Stimulated activated CD4-positive, alpha-beta T cell treated with anti-CD3 and anti-CD28 coated beads, Interleukin-1b, Interleukin-23, amount 100 ng/mL, for 1 hour (primary cell): ENCODE measurements at places on chromosomes 11 and 22.

- DNase-seq: no peak
Observed at GRCh38 chr11:3216027-3216525, 2.5 kb downstream of the MRGPRG start.

DNA sequence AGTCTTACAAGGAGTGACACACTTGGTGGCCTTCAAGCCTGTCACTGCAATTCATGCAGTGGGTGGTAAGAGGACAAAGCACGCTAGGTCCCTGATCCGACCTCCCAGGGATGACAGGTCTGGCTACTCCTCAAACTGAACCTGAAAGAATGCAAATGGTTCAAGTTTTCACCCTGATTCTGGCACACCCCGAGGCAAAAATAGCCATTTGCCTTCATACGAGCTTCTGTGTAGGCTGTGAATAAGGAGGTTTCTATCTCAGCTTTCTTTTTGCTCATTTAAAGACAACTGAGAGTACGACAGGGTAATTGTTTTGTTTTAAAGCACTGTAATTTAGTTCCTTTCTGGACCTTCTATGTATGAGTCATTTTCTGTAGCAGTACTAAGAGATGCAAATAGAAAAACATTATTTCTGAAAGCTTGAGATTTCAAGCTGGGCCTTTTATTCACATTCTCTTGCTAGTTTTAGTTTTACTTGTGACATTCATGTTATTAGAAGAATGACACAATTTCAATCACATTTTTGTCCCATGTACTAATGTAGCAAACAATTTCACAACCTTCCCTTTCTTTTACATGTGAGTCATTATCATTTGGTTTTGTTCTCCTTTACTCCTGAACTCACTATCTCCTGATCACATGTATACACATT lies 56.6 kb upstream of the FDX1 start:
- DNase-seq: no peak

DNA sequence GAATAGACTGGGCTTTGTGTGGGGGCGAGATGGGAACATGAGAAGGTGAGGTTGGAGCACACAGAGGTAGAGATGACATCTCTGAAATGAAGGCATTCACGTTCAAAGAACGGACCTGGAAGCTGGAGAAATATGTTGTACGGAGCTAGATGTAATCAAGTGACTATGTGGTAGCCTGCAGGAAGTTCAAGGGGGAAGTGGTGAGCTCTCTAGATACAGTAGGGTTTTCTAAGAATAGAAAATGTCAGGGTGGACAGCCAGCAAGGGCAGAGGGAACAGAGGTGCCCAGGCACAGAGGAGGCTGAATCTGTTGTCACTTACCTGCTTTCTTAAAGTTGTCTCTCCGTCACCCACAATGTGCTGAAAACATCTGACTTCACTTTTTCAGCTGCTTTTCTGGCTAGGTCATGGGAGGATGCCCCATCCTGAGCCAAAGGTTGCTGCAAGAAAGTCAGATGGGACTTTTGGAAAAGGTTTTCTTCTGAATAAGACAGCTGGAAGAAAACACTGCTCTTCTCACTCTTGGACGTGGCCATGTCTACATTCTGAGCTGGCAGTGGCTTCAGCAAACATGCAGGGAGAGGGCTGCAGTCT lies 171.5 kb upstream of the B3GAT1 start:
- DNase-seq: no peak

DNA sequence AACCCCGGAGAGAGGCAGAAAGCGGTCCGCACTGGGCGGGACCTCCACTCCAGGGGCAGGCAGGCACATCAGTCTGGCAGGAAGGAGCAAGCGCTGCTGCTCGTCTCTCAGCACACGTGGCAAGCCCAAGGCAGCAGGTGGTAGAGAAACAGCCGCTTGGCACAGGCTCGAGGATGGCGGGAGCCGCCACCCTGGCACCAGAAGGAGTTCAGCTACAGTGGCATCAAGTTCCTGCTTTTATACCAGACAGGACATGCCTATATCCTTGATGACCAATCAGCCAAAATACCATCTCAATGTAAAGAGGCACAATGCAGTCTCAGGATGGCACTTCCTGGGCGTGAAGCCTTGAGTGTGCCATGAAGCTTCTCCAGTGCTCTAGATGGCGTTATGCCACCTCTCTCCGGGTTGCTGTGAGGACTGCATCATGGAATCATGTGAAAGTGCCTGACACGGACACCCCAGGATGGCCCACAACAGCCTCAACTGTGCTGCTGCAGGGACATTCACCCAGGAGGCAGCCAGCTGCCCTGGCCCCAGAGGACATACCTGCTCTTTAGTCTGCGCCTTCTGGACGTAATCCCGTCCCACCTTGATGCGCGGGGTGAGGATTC lies 64.8 kb downstream of the APOL1 start:
- DNase-seq: no peak

DNA sequence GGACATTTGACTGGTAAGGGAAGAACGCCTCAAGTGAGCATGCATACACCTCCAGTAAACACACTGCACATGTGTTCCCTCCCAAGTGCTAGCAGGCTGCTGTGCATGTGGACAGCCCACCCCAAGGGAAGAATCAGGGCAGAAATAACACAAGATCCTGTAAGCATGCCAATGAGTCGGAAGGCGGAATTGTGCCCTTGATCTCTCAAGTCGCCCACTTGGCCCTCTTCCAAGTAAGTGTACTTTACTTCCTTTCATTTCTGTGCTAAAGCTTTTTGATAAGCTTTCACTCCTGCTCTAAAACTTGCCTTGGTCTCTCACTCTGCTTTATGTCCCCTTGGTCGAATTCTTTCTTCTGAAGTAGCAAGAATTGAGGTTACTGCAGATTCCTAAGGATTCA lies 139.6 kb downstream of the TRPC6 start:
- DNase-seq: no peak

GRCh38 chr11:45847911-45848316 lies 639 bp downstream of the CRY2 start:
- DNase-seq: no peak

GRCh38 chr11:96079691-96080090 lies 155.8 kb upstream of the MTMR2 start:
- DNase-seq: no peak

GRCh38 chr11:68300076-68300830 lies 12.1 kb upstream of the LRP5 start:
- DNase-seq: no peak

GRCh38 chr11:117223741-117224689 lies 7.9 kb downstream of the PCSK7 start:
- no peak for DNase-seq

DNA sequence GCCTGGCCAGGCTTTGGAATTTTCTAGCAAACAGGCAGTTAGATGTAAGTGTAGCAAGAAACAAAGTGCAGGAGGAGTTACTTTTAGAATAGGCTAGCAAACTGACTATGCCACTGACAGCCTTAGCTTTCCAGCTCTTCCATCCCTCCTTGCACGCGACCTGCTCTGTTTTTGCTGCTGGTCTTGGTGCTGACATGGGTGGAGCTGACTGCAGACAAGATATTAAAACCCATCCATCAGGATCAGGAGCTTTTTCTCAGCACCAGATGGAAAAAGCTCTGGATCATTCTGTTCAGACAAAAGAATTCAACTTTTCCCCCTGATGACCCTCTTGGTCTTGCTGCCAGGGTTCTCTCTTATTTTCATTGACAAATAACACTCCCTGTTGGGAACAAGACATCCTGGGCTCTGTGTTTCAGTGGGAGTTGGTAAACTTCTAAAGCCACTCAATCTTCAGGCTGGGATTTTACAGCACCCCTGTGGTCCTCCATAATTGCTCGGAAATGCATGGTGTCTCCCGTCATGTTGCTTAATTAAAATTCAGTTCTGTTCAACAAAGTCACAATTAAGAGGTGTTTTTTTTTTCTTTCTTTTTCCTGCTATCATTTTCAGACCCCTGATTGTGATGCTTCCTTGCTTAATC lies 240.0 kb upstream of the LARGE1 start:
- no peak for DNase-seq

GRCh38 chr22:32605576-32605975 lies 131.0 kb downstream of the FBXO7 start:
- no peak for DNase-seq

- no peak for DNase-seq
Observed at GRCh38 chr11:66985508-66986177, 10.5 kb downstream of the C11orf86 start.

DNA sequence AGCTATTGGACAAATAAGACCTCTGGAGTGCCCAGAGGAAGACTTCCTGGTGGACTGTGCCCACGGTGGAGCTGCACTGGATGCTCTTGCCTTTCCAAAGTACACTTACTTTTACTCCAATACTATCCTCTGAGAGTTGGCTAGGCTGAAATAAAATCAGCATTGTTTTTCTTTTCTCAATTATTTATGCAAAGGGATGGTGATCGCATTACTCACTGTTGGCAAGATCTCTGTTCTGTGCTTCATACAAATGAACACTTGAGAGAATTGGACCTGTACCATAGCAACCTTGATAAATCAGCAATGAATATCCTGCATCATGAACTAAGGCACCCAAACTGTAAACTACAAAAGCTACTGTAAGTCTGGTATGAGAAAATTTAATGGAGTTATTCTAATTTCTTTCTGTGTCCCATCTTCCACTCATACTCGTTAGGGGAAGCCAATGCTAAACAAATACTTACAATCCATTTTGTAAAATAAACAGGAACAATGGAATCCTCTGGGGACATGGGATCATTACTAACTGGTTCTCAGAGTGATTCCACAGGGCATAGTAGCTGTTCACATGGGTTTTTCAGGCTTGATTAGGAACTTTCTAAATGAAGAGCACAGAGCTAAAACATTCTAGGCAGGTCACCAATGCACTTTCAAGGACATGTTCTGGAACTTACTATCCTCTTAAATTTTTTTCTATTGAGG lies 26.3 kb downstream of the NLRP14 start:
- DNase-seq: no peak

- DNase-seq: no peak
Observed at GRCh38 chr11:117501237-117501898, 173.7 kb downstream of the CEP164 start.

GRCh38 chr11:91955206-91955605 lies 269.4 kb upstream of the FAT3 start:
- no peak for DNase-seq

GRCh38 chr11:69443138-69443967 lies 38.1 kb upstream of the LINC01488 start:
- no peak for DNase-seq

DNA sequence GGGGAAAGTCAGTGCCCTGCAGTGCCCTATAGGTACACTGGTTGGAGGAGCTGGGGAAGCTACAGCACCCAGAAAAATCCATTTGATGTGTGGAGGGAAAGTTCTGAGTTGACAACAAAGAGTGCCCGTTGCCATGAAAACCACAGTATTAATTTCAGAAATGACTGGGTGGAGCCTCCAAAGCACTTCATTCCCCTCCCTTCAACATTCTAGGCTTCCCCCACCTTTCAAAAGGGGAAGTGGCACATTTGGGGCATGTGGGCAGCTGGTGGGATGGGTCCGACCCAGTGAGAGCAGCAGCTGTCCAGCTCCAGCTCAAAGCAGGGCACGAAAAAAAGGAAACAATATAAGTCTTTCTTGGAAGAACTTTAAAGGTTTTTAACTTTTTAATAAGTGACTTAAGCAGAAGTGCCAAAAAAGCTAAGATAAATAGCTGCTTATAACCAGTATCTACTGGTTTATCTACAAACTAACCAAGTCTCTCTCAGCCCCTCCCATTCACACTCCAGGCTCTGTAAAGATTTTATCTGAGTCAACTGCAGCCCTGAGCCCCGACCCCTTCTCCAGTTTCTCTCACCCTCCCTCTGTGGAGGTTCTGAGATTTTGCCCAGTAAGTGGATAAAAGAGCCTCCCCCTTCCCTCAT lies 9.0 kb upstream of the AHNAK start:
- no peak for DNase-seq

GRCh38 chr11:708511-708910 lies 2.5 kb downstream of the EPS8L2 start:
- no peak for DNase-seq

GRCh38 chr22:36756746-36757655 lies 18.9 kb downstream of the IFT27 start:
- DNase-seq: no peak

DNA sequence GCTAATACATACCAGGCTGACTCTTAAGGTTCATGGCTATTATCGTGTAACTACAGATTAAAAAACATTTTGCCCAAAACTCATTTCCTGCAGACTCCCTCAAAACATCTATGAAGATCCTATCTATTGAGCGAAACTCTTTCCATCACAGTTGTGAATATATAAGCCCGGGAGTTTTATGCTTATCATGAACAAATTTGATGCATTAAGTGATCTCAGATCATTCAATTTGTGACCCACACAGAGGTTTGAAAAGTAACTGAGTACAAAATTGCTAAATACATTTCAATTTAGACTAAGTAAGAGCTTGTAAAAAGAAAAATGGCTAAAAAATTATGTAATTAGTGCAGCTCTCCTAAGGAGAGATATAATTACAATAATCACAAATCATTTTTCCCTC lies 1228.8 kb upstream of the TENM4 start:
- DNase-seq: no peak

GRCh38 chr11:1281974-1282365 lies 27.5 kb downstream of the TOLLIP start:
- no peak for DNase-seq

- DNase-seq: no peak
Observed at GRCh38 chr11:57357856-57358255, 19.7 kb downstream of the P2RX3 start.

- no peak for DNase-seq
Observed at GRCh38 chr11:117642835-117643234, 154.2 kb downstream of the DSCAML1 start.

- DNase-seq: no peak
Observed at GRCh38 chr11:119352857-119353260, 6.4 kb upstream of the MFRP start.

- DNase-seq: no peak
Observed at GRCh38 chr11:6825231-6825744, 20.2 kb upstream of the OR10A5 start.

GRCh38 chr11:118887206-118887605 lies 3.5 kb downstream of the CXCR5 start:
- no peak for DNase-seq

GRCh38 chr11:19432370-19433061 lies 191.8 kb upstream of the E2F8 start:
- no peak for DNase-seq

- DNase-seq: peak; percentile 23
Observed at GRCh38 chr11:64152841-64153691, 12.8 kb downstream of the MACROD1 start.

DNA sequence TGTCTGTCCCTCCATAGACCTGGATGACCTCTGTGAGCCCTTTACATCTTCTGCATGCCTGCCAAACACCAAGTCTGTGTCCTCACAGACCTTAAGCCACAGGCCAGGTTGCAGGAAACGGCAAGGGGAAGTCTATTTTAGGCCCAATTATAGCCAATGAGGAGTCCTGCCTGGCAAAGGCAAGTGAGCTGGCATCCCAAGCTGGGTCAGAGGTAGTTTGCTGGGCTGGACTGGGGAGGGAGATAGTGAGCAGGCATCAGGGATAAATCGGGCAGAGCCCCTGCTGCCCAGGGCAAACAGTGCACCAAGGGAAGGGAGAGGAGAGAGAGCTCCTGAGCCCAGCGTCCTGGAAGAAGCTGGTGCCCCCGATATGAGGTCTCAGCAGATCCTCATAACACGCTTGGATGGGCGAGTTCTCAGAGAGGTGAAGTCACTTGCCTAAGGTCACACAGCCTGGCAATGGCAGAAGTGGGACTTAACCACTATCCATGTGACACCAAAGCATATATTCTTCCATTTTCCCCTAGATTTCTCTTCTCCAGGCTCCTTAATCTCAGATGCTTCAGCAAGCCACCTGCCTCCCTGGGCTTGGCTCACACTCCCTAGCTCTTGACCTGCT lies 3.7 kb upstream of the RELT start:
- no peak for DNase-seq

GRCh38 chr22:45702981-45703380 lies 31.3 kb downstream of the ATXN10 start:
- no peak for DNase-seq

GRCh38 chr11:112355726-112356125 lies 95.1 kb upstream of the PLET1 start:
- DNase-seq: no peak
